ACHN (cell line): ENCODE measurements at places on chromosomes 5 and 9.

DNA sequence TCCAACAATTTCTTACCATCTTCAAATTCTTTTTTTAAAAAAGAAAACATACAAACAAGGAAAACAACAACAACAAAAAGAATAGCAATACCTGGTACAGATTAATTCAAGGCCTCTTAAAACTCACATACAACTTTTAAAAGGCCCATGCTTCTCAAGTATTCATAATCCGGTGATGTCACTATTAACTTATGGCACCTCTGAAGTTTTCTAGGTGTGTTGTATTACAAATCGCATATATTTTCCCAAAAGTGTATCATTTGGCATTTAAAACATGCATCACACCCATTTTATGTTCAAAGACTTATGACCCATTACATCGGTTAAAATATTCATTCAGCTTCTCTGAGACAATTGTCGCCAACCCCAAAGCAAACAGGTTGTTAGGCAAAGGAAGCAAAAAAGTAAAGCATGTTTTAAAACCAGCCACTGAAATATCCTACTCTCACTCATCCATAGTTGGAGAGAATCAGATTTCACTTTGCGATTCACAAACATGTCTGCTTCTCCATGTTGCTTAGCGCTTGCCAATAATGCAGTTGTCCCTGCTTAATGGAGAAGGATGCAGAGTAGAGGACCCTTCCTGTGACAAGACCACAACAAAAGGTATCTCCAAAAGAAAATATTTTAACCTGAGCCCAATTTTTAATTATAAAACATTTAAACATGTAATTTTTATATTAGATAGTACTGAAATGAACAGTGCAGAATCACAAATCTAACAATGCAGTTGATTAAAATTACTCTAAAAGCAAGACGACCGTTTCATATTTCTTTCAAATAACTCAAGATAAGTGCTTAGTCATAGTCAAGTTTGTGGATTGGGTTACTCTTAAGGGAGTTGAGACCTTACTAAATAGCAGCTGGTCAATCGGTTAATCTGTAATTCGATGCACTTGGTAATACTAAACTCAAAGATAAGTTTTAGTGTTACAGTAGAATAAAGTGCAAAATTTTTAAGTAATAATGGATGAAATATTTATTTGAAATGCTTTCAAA lies 1.6 kb downstream of the SKP1 start:
- peak; percentile 32 for DNase-seq

DNA sequence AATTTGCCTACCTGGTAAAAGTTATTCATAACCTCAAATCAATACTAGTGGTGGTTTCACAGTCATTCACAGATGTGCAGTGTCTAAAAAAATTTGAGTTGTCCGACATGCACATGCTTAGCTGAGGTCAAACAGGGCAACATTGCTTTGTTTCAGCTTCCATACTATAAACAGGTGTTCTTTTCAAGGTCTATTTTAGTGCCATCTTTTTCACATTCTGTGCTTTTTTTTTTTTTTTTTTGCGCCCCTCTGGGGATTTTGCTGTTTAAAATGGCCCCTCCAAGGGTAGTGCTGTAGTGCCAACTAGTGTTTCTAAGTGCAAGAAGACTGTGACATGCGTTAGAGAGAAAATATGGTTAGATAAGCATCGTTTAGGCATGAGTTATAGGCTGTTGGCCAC lies 14.5 kb downstream of the PHAX start:
- DNase-seq = no peak

DNA sequence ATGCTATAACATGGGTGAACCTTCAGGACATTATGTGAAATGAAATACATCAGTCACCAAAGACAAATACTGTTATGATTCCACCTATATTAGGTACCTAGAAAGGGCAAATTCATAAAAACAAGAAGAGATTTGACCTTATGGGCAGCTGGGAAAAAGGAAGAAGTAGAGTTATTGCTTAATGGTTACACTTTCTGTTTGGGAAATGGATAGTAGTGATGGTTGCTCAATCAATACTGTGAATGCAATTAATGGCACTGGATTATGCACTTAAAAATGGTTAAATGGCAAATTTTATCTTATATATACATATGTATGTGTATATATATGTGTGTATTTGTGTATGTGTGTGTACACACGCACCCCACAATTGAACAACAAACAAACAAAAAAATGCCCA lies 15.2 kb downstream of the FKBP15 start:
- no peak for DNase-seq

DNA sequence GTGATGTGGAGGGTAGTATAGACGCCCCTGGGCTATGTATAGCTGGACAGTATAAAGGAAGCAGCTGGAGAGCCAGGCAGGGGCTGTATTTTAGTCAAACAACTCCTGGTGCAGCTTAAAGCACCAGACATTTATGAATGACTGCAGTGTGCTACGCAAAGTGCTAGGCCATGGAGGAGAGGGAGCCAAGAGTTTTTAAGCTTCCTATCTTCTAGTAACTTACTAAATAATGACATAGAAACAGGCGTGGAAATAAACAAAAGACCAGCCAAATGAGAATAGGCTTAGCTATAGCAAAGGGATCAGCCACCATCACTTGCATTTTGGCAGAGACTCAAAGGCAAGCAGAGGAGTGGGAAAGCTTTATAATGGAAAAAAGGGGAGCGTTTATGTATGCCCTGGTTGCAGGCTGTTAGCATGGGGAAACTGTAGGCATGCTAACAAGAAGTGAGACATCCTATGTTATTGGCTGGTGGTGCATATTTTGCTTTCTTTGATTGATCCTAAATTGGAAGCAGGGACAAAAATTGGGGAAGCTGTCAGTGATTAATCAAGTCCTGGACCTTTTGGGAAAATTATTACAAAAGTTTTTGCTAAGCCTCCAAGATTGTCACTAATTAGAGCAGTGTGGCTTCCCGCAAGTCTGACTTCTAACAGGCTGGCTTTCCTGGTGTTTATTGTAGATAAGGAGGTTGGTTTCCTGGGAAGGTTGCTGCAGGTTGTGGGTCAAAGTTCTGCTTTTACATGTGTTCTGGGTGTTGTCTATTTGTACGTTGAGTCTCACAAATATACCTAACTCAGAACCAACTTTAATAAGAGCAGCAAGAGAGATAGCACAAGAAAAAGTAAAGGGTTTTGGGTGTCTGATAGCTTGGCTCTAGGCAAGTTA lies 46.6 kb downstream of the RAB3C start:
- DNase-seq = no peak

- DNase-seq = no peak
Observed at GRCh38 chr5:95070453-95070852, 214.4 kb downstream of the MCTP1 start.

GRCh38 chr5:135355169-135355568 lies 43.9 kb downstream of the MACROH2A1 start:
- no peak for DNase-seq
